Right ventricle myocardium inferior (tissue), 1 donor: ENCODE measurements at places on chromosomes 2 and 18. TPM values are rescaled to one million over a fixed set of nuclear protein-coding genes. Genes with fewer than 3 reads are reported as not detected.

GRCh38 chr2:144560251-144560650 is 40.3 kb upstream of the ZEB2 start:
- no peak for DNase-seq

GRCh38 chr2:69807821-69808540 is 21.5 kb upstream of the GMCL1 start:
- DNase-seq: no peak

Gene STK36
- total RNA-seq: 7.5 TPM

DNA sequence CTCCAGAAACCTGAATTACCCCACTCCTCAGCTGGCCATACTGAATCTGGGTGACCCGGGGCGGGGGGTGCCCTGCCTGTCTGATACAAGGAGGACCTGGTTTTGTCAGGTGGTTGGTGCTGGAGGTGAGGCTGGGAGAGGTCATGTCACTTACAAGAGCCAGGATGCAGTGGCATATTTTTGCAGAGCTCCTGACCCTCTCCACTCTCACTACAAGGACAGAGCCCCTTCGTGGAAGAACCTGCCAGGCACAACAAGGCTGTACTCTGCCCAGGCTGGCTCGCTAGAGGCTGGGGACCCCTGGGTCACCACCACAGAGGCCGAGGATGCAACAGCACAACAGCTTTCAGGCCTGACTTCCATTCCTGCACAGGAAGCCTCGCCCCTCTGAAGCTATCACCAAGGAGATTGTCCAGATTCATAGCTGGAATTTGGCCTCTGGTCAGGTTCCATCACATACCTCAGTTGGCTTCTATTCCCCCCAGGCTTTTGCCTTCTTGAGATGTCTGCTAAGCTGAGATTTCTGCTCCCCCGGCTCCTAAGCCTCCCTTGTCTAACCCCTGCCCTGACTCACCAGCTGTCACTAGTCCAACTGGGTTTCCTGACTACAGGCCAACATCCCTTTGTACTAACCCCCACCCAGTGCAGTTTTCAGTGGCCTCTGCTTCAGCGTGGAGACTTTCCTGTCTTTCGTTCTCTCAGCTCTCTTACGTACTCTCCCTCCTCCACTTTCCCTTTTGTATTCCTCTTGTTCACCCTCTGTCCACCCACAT is 132.5 kb upstream of the EPAS1 start:
- no peak for DNase-seq

DNA sequence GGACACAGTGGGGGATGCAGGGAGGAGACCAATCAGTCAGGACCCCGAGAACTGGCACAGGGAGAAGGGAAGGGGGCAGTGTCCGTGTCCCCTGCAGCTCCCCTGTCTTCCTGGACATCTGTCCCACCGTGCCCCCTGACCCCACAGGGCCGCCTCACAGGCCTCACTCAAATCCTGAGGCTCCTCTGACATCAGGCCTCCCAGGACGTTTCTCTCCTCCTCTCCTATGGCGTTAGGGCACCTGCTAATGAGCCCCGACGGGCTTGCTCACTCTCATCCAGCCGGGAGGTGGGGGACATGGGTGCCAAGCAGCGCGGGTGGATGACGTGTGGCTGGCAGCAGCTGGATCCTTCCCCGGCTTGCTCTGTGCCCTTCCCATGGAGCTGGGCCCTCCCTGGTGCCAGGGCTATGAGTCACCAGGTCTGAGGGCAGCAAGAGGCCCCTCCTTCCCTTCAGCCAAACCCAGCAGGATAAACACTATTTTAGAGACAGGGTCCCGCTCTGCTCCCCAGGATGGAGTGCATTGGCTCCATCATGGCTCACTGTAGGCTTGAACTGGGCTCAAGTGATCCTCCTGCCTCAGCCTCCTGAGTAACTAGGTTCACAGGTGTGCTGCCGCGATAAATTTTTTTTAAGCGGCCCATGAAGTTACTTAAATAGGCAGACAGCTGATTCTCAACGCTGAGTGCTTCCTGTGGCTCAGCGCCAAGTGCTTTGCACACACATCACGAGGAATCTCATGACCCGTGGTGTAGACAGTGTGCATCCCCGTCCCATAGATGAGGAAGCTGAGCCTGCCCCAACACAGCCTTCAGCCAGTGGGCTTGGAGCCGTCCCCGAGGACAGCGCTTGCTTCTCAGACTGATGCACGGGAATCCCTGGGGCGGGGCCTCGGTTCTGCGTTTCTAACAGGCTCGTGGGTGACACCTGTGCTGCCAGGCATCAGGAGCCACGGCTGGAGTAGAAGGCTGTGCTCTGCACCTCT is 64.5 kb upstream of the HDAC4 start:
- peak; percentile 91 for DNase-seq

DNA sequence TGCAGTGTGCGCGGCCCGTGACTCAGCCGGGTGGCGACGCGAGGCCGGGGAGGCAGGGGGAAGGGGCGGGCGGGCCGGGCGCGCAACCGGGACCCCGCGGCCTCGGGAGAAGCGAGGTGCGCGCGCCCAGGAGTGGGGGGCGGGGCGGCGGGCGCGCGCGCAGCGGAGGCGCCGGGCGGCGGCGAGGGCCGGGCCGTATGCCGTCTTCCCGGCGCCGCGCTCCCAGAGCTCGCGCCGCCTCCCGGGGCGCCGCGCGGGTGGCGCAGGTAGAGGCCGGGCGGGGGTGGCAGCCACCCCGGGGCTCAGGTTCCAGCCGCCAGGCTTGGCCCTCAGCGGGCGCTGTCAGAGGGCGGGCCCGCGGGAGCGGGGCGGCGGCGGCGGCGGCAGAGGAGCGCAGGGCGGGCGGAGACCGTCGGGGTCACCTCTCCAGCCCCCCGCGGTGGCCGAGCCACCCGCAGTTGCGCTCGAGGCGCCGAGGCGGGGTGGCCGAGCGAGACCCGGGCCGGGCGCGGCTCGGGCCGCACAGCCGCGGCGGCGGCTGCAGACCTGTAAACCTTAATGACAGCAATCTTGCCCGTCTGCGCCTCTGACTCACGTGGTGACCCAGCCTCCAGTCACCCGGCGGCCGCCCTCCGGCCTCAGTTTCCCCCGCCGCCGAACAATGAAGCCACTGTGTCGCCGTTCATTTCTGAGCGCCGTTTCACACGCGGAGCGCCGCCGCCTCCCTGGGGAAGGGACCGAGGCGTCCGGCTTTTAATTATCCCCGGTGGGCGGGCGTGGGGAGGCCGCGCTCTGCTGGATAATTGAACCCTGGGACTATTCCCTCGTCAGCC is 25.3 kb upstream of the SMAD7 start:
- DNase-seq: no peak

DNA sequence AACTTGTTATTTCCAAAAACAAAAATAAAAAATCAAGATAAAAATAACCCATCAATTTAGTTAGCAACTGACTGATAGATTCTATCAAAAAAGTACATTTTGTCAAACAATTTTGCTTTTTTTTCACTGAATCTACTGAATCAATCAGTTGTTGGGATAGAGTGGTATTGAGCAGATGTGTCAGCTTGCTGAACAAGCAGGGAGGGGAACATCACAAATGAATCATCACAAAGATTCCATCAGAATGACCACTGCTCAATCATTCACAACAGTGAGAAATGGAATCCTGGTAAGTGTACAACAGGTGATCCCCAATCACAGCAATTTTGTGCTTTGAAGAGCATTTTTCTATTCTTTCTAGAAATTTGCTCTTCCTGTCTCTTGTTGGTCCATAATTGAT is 12.3 kb upstream of the SLC14A2 start:
- no peak for DNase-seq

- no peak for DNase-seq
Measured at GRCh38 chr2:47460766-47461165, 57.8 kb downstream of the MSH2 start.

GRCh38 chr2:46610021-46610420 is 130.7 kb downstream of the TMEM247 start:
- DNase-seq: no peak

DNA sequence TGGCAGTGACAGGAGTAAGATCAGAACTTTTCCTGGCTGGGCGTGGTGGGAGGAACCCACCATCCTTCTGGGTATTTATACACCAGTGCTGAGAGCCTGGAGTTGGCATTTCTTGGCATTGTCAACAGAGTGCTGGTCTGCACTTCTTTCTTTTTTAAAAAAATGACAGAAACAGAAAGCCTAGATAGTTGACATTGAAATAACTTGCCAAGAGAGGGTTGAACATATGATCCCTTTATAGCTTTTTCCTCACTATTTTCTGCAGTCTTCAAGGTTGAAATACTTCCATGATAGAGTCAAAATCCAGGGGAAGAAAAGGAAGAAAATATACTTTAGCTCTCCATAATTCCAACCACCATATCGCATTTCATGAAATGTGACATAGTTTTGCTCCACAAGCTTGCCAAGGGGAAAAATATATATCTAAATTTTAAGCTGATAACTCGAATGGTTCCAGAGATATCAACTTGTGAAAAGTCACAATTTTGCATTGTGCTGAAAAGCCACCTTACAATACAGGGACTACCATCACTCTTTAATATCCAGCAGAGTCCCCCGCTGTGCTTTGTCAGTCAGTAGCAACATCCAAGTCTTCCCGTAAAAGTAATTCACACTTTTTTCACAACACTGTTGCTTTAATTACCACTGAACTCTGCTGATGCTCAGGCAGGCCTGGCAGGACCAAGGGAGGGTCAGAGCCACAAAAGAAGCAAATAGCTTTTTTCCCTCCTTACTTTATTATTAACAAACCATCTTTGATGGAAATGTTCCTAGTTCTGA is 764.9 kb upstream of the FANCL start:
- no peak for DNase-seq

Gene INSIG2
- 13.0 TPM for total RNA-seq

Gene APCDD1
- total RNA-seq: 34.5 TPM

Gene SERPINB10
- not detected for total RNA-seq

DNA sequence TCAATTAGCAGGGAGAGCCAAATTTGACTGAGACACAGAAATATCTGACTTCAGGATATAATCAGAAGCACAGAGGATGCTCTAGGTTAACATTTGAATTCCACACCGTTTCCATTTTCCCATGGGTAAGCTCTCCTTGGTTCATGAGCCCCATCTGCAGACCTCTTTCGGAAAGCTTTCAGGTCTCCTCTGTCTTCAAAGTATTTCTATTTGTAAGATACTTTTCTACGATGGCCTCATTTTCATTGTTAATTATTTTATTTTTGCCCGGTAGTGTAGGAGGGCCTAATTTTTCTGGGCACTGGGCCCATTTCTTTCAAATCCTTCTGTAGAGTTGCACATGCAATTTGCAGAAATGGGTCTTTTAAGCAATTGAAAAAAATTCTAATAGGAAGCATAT is 53.8 kb downstream of the LRPPRC start:
- no peak for DNase-seq

- no peak for DNase-seq
Measured at GRCh38 chr2:162126111-162126519, 25.9 kb downstream of the GCG start.

DNA sequence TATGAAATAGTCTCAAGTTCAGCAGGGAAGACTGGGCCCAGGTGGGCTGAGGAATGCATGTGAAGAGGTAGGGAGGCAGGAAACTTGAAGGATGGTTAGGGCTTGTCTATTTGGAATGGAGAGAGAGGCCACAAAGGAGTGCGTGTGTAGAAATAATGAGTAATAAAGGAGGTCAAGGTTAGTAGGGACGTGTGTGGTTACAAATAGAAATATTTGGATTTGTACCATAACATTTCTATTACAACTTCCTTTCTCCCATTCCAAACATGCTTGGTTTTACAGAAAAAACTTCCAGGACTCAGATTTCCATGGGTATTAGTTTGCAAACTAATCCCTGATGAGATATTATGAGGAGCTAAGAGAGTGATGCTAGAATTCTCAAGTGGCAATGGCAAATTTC is 280.6 kb downstream of the NCKAP5 start:
- DNase-seq: no peak

DNA sequence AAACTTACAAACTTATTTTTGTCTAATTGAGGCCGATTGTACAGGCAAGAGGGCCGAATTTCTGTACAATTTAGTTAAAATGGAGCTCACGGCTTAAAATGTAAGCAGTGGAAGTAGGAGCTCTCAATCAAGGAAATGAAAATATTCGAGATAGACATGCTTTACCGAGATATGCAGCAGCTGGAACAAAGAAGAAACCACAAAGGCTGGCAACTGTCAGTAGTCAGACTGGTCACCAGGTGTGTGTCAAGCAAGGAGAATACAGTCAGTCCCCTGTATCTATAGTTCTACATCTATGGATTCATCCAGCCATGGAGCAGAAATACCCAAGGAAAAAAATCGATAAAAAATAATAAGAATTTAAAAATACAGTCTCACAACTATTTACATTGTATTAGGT is 122.6 kb downstream of the WDSUB1 start:
- no peak for DNase-seq

GRCh38 chr2:10635430-10635829 is 54.3 kb downstream of the NOL10 start:
- no peak for DNase-seq

Gene UCN
- total RNA-seq: 0.84 TPM
